ENCODE measurements at places on chromosomes 1 and 21.
A peak's percentile ranks its signal among the peaks of the same experiment; 100 is the strongest.

DNA sequence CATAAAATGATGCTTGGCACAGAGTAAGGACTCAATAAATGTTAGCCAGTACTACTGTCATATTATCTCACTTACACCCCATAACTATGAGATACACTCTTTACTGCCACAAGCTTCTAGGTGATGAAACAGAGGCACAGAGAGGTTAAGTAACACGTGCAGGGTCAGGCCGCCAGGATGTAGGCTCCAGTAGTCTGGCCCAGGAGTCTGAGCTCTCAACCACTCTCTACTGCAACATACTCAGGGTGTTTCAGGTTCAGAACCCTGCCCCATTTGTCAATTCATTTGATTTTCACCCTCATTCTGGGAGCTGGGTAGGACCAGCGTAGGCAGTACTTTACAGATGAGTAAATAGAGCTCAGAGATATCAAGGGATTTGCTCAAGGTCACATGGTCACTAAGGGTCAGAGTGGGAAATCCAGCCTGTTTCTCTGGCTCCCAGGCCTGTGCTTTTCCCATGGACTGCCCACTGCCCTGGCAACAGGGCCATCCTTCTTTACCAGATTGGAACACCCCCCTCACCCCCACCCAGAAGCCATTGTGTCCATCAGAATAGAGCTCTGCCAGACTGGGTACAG lies 21.2 kb downstream of the IQGAP3 start:
- no peak for DNase-seq

DNA sequence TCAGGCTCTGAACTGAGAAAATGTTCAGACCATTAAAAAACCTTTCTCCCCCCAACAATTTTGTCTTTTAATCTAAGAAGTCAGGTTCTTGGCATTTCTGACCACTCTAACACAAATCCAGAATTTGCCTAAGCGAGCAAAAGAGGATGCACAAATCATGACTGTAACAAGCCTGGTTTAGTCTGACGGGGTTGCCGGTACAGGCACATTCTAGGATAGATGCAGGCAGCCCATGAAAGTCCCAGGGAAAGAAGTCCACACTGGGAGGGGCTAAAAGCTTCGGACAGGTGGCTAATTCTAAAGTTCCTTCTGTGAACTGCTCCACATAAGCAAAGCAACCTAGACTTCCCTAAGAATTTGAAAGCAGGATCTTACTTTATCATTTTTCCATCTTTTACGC lies 48.0 kb upstream of the KCNE1 start:
- DNase-seq = no peak

DNA sequence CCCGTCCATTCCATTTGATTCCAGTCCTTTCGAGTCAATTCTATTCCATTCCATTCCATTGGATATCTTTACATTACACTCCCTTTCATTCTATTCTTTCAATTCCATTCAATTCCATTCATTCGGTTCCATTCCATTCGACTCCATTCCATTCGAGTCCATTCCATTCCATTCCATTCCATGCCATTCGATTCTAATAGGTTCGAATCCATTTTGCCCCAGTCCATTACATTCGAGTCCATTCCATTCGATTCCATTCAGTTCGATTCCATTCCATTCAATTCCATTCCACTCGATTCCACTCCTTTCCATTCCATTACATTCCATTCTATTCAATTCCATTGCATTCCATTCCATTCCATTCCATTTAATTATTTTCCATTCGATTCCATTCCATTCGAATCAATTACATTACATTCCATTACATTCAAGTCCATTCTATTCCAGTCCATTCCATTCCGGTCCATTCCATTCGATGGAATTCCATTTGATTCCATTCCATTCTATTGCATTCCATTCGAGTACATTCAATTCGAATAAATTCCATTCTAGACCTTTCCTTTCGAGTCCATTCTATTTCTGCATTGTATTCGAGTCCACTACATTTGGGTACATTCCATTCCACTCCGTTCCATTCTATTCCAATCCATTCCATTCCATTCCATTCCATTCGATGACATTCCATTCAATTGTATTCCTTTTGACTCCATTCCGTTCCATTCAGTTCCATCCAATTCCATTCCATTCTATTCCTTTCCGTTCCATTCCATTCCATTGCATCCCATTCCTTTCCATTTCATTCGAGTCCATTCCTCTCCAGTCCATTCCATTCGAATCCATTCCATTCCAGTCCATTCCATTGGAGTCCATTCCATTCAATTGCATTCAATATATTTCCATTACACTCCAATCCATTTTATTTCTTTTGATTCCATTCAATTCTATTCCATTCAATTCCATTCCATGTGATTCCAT lies 2604.8 kb upstream of the TPTE start:
- DNase-seq = no peak

- peak; percentile 66 for DNase-seq
These were observed 9.8 kb upstream of the FNBP1L start for GRCh38 chr1:93437976-93438605.

- DNase-seq = peak; percentile 46
These were observed 28.9 kb downstream of the ODR4 start for GRCh38 chr1:186404454-186405051.

DNA sequence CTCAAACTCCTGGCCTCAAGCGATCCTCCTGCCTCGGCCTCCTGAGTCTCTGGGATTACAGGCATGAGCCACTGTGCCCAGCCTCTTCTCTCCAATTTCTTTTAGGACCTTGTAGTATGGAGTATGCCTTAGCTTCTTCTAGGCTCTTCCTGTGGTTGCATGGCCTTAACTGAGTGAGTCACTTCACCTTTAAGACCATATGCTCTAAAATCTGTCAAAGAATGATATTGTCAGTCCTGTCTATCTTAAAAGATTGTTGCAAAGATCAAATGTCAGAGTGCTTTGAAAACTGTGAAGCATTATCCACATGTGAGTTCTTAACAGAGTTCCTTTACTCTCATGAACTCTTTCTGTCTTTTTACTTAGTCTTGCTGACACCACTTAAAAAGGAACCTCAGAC lies 37.2 kb downstream of the ATP2B4 start:
- peak; percentile 55 for DNase-seq

DNA sequence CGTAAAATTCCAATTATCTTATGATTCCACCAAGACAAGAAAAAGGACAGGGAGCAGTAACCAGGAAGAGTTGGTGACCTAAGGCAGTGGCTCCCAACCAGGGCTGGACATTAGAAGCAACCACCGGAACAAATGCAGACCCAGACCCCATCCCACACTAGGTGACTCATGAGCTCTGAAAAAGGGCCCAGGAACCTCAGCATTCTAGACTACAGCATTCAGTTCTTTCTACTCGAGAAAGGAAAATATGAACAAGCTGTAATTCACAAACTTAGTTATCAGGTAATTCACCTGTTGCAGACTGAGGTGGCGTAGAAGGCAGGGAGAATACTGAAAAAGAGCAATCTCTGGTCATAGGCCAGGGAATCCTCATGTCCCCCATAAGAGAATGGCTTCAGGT lies 138.4 kb upstream of the KRTAP19-8 start:
- DNase-seq = peak; percentile 42

DNA sequence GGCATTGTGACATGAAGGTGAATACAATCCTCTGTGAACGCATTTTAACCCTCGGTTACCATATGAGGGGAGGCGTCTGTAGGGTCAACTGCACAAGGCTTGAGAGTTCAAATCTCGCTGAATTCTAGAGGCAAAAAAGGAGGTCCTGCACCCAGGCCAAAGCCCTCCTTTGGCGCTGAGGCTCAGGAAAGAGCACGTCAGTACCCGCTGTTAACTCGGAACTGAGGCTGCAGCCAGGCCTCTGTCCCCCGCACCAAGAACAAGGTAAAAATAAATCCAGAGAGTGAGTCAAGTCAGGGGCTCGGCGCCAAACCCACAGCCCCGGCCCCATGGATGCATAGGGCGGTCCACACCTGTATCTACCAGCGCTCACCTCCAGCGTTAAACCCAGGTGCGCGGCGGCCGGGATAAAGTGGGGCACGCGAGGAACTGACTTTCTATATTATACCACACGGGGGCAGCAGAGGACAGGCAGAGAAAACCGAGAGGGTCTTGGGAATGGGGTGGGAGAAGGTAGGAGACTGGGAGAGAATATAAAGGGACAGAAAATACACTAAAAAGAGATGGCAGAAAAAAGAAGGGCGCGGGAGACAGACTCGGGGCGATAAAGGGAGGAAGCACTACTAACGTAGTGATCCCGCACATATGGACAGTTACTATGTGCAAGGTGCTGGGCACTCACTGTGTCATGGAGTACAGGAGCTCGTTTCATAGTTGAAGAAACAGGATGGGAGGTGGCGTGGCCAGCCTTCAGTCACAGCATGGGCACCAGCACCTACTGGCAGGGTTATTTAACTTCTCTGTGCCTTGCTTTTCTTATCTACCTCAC lies 54.9 kb downstream of the DMRTA2 start:
- DNase-seq = peak; percentile 9

DNA sequence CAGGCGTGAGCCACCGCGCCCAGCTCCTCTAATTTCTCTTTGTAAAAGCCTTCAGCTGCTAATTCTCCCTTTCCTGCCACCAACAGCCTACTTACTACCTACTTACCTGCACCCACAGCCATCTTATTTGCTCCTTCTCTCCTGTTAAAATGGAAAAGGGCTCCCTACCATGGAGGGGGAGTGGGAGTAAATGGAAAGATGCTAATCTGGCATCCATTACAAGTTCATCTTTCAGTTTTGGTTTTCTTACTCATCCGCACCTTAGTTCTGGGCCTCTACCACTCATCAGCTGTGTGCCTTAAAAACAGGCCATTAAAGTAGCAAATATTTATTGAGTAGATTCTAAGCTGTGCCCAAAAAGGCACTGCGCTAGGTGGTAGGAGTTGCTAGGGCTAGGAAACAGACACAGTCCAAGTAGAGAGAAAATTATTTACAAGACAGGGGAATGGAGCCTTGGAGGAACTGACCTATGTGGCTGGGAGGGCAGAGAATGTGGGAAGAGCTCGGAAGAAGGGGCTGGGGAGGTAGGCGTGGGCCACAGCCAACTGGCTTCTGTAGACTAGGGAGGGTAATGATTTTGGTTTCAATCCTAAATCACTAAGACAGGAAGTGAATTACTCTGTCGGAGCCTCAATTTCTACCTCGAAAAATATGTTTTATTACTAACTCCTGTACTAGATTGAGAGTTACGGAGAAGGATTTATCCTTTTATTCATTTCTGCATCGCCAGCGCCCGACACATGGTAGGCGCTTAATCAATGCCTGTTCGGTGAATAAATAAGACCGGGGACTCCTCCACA lies 685 bp upstream of the DDI2 start:
- DNase-seq = no peak
